ENCODE measurements at places on chromosomes 12 and 14.

DNA sequence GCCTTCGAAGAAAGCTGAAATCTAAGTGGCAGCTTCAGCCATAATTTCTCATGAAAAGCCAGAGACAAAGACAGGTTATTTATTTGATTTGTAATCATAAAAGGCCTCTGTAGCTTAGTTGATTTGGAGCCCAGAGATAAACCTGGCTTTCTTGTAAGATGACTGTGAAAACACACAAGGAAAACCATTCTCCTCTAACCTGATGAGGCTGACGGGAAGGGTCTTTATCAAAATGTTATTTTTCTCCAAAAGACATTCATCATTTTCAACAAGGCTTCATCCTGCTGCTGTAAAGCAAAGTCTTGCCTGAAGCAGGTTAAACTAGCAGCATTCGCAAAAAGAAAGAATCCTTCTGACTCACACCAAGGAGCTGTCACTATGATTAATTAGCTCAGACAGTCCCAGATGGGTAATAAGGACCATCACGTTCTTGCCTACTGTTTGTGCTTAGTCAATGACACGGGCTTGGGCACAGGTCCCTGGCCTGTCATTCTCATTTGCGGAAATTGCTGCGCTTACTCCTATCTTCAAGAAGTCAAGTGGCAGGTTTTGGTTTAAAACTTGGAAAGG lies 286.6 kb downstream of the C12orf75 start:
- DNase-seq = no peak

DNA sequence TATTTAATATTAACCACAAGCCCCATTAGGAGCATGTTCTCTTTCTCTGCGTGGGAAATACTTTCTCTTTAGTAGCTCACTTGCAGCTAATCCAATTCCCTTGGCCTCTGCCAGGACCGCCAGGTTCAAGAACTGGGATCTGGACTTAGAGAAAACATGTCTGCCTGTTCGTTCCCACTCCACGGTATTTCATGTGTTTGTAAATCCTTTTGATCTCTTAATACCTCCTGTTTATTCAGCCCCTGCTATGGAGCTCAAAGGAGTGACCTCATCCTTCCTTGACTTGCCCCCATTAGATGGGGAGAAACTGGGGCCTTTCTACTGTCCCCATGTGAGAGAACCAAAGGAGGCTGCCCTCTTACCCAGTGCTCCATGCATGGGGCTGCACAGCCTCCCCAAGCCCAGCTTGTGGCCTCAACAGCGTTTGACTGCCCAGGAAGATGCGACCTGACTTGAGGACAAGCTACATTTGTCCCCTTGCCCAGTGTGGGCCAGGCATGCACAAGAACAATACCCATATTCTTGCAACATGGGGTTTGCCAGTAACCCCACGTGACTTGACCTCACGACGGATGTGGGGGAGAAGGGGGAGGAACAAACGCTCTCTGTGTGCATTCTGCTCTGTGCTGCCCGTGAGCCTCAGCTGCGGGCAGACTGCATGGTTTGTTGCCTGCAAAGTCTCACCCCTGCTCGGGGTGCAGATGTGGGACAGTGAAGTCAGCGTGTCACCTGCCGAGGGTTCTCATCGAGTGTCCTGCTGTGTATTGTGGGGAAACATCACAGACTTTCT lies 30.3 kb downstream of the CD9 start:
- DNase-seq = no peak

- DNase-seq = no peak
These were observed 7.1 kb downstream of the ASB2 start for GRCh38 chr14:93969082-93969828.

DNA sequence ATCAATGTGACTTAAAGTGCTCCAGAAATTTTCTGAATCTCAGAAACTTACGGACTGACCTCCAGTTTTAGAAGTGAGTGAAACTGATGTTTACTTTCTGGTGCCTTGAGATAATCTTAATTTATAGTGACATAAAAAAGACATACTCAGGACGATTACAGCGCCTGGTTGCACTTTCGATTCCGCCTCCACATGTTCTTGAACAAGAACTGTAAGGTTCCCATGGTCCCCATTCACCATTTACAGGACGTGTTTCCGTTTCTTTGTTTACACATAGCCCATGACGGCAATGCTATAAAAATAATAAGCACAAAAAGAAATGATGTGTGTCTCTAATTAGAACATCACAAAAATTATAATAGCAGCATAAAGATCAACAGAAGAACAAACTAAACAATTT lies 98.2 kb downstream of the ADAMTS20 start:
- no peak for DNase-seq

- no peak for DNase-seq
These were observed 93.8 kb upstream of the CLMN start for GRCh38 chr14:95413289-95414215.

- no peak for DNase-seq
These were observed 544.5 kb upstream of the ATP2B1 start for GRCh38 chr12:90253136-90253535.

DNA sequence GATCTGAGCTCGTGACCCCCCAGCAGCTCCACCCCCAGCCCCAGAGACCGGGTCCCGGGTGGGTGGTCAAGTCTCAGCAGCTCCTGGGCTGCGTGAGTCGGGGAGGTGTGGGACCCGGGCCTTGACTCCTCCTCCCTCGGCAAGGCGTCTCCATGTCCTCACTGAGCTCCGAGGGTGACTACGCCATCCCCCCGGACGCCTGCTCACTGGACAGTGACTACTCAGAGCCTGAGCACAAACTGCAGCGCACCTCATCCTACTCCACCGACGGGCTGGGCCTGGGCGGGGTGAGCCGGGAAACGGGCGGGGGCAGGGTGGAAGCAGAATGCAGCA lies 28.1 kb downstream of the PIGH start:
- DNase-seq = no peak

GRCh38 chr12:57766464-57767304 lies at the start of gene CYP27B1:
CYP27B1 (minus strand) TSS chr12:57767078; CDS start chr12:57767041, 37 bp downstream.
- no peak for DNase-seq

DNA sequence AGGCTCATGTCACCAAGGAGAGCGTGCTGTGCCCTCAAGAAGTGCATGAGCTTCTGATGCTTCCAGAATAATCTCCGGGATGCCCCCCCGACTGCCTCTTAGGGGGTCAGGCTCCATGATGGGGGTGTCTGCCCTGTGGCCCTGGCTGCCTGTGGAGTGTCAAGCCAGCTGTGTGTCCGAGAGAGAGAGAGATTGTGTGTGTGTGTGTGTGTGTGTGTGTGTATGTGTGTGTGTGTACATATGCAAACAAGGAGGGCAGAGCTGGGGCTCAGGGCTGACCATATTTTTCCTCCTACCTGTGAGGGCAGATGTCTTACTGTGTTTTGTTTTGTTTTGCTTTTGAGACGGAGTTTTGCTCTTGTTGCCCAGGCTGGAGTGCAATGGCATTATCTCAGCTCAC lies 5.6 kb upstream of the ALDH2 start:
- DNase-seq = no peak

GRCh38 chr12:72836194-72836593 lies 564.0 kb downstream of the TRHDE start:
- DNase-seq = no peak

- DNase-seq = no peak
These were observed at the start of gene STXBP6 for GRCh38 chr14:25049568-25050268. STXBP6 (minus strand) TSS chr14:25050147; CDS start chr14:24974818, 75,329 bp downstream.

DNA sequence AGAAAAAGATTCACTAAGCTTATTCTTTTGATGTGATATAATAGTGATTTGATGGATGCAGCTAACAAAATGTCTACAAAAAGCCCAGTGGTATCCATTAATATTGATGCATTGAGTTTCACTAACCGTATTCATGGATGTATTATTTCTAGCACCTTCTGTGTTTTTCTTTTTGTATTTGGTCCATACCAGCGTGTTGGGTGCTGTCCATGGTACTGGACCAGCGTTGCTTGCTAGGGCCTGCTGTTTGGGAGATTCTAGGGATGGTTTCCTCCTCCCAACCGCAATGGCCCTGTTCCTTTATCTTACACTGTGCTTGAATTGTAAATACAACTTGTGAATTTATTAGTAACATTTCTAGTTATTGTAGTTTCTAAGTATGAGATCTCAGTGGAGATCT lies 31.7 kb downstream of the ANO4 start:
- DNase-seq = no peak

- DNase-seq = no peak
These were observed 26.5 kb downstream of the PLEKHG3 start for GRCh38 chr14:64730681-64731080.

DNA sequence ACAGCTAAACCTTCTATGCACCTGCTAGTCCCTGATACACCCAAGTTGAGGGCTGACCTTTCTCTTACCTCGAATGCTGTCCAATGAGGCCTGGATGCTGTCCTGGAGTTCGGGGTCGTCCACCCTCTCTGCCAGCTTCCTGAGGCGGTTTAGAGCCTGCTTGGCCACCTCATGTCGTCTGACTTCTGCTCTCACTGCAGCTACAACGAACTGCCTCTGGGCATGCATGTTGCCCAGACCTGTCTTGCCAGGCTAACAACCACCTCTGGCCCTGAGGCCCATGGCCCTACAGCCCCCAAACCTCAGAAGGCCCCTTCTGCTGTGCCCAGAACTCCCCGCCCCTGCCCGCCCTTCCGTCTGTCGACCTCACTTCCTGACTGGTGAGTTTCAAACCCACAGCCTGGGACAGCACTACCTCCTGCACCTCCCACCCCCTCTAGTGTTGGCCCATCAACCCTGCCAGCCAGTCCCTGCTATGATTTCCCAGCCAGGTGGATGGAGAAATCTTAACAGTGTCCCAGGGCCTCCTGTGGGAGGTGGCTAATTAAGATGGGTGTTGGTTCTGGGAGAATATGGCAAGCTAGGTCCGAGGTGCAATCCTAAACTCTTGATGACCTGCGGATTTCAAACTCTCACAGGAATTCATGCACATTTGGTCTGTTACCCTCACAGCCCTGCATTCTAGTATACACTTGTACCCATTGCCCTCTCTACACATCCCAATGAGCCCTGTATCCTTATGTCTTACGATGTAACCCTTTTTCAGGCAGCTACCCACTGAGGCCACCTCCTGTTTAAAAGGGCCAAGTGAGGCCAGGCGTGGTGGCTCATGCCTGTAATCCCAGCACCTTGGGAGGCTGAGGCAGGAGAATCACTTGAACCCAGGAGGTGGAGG lies 2.7 kb upstream of the TSPAN31 start:
- DNase-seq = no peak

DNA sequence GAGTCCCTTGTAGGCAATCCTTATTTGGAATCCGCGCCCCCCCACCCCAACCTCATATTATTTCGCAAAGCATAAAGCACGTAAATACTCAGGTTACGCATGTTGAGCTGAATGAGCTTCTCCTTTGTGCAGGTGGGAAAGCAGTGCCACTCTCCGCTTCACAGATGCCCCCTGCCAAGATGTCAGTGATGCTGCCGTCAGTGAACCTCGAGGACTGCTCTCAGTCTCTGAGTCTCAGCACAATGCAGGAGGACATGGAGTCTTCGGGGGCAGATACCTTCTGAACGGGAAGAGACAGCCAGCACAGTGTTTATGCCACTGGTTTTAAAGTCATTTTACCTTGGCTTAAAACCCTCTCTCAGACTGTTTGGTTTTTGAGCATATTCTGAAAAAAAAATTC lies 90.1 kb upstream of the DACT1 start:
- no peak for DNase-seq

GRCh38 chr12:122028165-122028904 lies 6.7 kb downstream of the BCL7A start:
- DNase-seq = no peak

- DNase-seq = no peak
These were observed 17.1 kb upstream of the TSPAN11 start for GRCh38 chr12:30909349-30910037.

DNA sequence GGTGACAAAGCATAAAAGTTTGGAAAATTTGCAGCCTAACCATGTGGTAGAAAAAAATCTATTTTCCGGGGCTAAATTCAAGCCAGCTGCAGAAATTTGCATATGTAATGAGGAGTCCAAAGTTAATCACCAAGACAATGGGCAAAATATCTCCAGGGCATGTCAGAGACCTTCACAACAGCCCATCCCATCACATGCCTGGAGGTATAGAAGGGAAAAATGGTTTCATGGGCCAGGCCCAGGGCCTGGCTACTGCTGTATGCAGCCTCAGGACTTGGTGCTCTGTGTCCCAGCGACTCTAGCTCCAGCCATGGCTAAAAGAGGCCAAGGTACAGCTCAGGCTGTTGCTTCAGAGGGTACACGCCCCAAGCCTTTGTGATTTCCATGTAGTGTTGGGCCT lies 655.8 kb upstream of the MGAT4C start:
- DNase-seq = no peak

GRCh38 chr12:131753005-131753404 lies 42.1 kb downstream of the SFSWAP start:
- DNase-seq = no peak
